NCI-H2029 treated with DMSO at 0.1 percent for 48 hours (cell line): ENCODE measurements at places on chromosomes 11 and 22.

- no peak for DNase-seq
These were observed 94.9 kb downstream of the SCN3B start for GRCh38 chr11:123559523-123559955.

GRCh38 chr22:29359469-29359868, 28.9 kb downstream of the AP1B1 start:
- DNase-seq, result no peak

DNA sequence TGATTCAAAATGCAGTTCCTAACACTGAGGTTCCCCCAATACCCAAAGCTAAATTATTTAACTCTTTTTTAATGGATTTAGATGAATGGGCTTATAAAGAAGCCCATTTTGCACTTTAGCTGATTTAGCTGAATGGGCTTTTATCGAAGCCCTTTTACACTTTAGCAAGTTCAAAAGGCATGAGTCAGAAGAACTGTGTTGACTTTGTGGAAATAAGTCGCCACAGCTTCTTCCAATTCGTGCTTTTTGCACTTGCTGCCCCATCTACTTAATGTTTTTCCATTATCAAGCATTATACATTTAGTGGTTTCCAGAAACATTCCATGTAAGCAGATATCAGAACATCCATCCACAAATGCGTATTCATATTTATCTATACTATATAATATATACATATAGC, 20.5 kb upstream of the GRIA4 start:
- no peak for DNase-seq

DNA sequence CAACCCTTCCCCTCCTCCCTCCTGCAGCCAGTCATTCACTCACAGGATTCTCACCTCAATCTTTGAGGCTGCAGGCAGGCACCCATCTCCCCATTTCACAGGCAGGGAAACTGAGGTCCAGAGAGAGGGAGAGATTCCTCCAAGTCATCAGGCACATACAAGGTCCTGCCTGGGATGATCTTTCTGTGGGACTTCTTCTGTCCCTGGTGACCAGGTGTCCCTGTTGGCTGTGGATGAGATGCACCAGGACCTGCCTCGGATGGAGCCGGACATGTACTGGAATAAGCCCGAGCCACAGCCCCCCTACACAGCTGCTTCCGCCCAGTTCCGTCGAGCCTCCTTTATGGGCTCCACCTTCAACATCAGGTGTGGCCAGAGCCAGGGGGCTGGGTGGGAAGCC, 7.8 kb downstream of the FTH1 start:
- DNase-seq, result no peak

- no peak for DNase-seq
These were observed 201.5 kb upstream of the MTMR2 start for GRCh38 chr11:96125400-96125799.

DNA sequence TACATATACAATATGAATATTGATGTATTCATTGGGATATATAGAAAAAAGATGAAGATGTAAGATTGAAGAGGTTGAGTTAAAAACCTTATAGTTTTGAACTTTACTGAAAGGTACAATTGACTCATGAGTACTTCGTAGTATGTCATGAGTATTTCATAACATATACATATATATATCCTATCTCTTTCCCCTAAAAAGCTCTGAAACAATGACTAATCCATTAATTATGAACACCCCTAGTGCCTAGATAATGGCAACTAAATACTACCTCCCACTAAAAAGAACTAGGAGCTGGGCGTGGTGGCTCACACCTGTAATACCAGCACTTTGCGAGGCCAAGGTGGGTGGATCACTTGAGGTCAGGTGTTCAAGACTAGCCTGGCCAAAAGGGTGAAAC, 31.5 kb downstream of the SLC35F2 start:
- DNase-seq, result no peak

GRCh38 chr11:68467201-68467834, 6.8 kb downstream of the PPP6R3 start:
- no peak for DNase-seq
